CD8-positive, alpha-beta memory T cell (primary cell): ENCODE measurements at places on chromosomes 1 and 21.

DNA sequence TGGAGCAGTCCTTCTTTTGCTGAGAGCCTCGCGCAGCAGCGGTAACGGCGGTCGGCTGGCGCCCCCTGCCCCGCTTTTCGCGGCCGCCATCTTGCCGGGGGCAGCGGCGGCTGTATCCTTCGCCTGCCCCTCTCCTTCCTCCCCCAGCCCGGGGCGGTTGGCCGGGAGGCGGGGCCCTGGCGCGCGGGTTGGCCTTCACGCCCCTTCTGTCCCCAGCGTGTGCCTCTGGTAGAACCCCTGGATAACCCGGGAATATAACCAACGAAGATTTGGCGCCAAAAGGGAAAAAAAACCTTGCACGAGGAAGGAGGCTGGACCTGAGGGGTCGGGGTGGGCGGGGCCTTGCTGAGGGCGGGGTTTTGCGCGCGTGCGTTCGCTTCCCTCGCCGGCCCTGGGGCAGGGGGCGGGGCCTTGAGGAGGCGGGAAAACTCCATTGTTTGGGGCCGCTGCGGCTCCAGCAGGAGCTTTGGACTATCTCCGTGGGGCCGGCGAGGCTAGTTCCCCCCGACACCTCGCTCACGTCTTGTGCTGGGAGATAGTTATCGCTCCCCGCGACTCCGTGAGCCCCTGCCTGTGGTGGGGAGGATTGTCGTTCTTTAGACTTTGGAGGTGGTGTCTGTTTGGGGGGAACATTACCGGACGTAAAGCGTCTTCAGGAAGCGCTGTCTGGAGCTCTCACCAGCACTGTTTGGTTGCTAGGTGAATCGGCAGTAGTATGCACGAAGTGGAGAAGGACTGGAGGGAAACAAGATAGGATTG is 689 bp downstream of the NASP start:
- DNase-seq: peak; percentile 85

DNA sequence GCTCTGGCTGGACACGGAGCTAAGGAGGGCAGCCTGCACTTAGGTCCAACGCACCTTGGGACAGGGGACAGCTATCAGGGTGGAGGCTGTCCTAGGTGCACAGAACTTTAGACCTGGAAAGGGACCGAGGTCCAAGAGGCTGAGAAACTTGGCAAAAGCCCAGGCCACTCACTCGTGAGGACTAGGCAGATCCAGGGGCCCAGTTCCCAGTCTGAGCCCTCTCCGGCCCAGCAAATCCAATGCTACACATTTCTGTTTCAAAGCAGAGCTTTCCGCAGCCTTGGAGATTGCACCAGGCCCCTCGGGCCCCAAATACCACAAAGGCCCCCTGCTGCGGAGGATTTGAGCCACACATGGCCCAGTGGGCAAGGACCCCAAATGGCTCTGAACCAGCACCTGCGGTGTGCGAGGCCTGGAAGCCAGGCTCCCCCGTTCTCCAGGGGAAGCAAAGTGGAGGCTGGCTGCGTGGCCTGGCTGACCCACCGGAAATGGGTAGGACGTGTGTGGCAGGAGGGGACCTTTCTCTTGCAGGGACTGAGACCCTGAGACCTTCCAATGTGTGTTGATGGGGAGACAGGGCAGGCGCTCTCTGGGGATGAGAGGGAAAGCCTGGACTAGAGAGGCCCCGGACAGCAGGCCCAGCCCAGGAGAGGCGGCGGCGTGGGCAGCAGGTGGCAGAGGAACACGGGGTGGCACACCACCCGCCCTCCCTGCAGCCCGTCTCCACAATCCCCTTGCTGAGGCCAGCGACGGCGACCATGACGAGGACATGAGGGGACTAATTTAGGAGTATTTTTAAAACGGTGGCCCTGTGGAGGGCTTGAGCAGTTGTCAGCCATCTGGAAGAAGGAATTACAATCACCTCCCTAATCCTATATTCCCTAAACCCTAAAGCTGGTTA is 118.7 kb downstream of the CASZ1 start:
- no peak for DNase-seq

DNA sequence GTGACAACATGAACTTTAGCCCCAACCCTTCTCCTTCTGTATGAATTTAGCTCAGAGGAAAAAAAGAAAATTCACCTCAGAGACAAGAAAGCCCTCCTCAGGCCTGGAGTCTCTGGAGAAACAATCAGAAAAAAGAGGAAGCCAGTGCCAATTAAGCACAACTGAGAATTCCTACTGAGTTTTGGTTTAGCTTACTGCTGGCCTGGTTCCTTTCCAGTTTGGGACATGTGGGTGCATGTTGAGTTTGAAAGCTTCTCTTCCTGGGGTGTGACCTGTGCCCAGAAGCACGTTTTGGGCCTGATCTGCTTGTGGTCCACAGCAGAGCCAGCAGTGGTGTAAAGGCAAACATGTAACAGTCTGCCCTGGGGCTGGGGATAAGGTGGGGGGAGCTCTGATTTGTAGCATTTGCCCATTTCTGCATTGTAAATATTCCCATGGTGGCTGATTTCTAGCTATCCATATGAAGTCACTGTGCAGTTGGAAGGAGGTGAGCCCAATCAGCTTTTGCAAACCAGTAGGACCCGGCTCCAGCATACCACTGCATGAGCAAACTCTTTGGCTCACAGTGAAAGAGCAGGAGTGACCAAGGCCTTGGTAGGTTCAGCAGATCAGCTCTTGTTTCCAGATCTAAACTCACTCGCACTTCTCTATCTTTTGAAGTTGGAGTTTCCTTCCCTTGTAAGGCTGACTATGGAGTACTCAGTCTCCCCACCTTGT is 4.7 kb upstream of the THEM5 start:
- no peak for DNase-seq

GRCh38 chr1:49293016-49293415 is 516.3 kb upstream of the BEND5 start:
- no peak for DNase-seq
